SJSA1 (cell line): ENCODE measurements at places on chromosomes 1 and 21. TPM values are rescaled to one million over a fixed set of nuclear protein-coding genes. Genes with fewer than 3 reads are reported as not detected.
A peak's percentile ranks its signal among the peaks of the same experiment; 100 is the strongest.

CACNA1E gene
- total RNA-seq: 0.03 TPM in 1 of 2 replicates, not detected in the other

UBASH3A gene
- not detected in 2 replicates for total RNA-seq

TAS1R3 gene
- total RNA-seq: 0.03 and 0.16 TPM in 2 replicates

ADAM30 gene
- not detected in 2 replicates for total RNA-seq

GBP1 gene
- total RNA-seq: 55.8 and 68.0 TPM in 2 replicates

LSS gene
- total RNA-seq: 27.3 and 33.3 TPM in 2 replicates

AADACL4 gene
- not detected in 2 replicates for total RNA-seq

OR10K1 gene
- total RNA-seq: not detected in 2 replicates

CD1B gene
- not detected in 2 replicates for total RNA-seq

CELA3B gene
- total RNA-seq: not detected in 2 replicates

ATP1A2 gene
- total RNA-seq: 1.2 TPM in 1 of 2 replicates, not detected in the other

FAM177B gene
- total RNA-seq: not detected in 2 replicates

TSPEAR gene
- not detected in 2 replicates for total RNA-seq

DUSP10 gene
- total RNA-seq: 12.4 and 15.8 TPM in 2 replicates

HES3 gene
- not detected in 2 replicates for total RNA-seq

- DNase-seq: no peak
These were observed 229.3 kb upstream of the PKN2 start for GRCh38 chr1:88454781-88455180.

GRCh38 chr1:210482945-210483617 lies 154.4 kb downstream of the HHAT start:
- no peak for DNase-seq

- no peak for DNase-seq
These were observed 15.5 kb upstream of the POFUT2 start for GRCh38 chr21:45303091-45303615.

- DNase-seq: no peak
These were observed 15.1 kb downstream of the NRDC start for GRCh38 chr1:51863384-51863783.

DNA sequence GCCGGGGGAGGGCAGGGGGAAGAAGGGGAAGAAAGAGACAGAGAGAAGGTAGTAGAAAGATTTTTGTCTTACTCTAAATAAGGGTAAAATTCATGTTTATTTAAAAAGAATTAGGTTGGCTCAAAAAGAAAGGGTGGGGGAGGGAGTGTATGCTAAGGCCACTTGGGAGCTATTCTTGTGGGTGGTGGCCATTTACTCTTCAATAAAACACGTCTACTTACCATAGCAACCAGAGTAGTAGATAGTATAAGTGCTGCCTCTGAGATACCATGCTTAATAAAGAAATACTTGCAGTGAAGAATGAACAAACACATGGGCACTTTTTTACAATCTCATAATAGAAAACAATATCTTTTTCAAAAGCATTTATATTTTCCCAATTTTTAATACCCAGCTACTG lies 538.1 kb upstream of the PTBP2 start:
- DNase-seq: no peak

- peak; percentile 46 for DNase-seq
These were observed 36.2 kb upstream of the BTG2 start for GRCh38 chr1:203268901-203269653.

GRCh38 chr1:217907504-217907903 lies 276.4 kb downstream of the SPATA17 start:
- no peak for DNase-seq

GRCh38 chr1:28282426-28283407 lies 23.4 kb downstream of the SESN2 start:
- no peak for DNase-seq

GRCh38 chr1:2394220-2394619 lies 2.6 kb downstream of the RER1 start:
- no peak for DNase-seq

DNA sequence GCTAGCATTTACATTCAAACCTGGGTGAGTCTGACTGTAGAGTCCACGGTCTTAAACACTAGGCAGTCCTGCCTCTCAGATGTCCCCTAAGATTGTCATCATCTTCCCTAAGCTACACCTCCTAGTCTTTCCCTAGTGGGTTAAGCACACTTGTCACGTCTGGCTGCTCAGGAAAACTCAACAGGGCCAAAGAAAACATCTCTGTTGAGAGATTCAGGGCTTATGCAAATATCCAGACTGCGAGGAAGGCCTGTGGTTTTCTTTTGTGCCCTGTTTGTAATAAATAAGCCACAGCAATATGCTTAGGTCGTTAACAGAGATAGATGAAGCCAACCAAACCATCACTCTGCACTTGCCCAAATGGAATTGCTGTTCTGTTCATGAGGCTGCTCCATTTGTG lies 472.6 kb upstream of the DEPDC1 start:
- no peak for DNase-seq

GRCh38 chr1:21241771-21242581 lies 48.3 kb downstream of the ECE1 start:
- no peak for DNase-seq

- DNase-seq: no peak
These were observed 23.8 kb upstream of the IFNAR1 start for GRCh38 chr21:33300701-33301631.

- DNase-seq: peak; percentile 33
These were observed 23.1 kb upstream of the ERI3 start for GRCh38 chr1:44377925-44378784.

DNA sequence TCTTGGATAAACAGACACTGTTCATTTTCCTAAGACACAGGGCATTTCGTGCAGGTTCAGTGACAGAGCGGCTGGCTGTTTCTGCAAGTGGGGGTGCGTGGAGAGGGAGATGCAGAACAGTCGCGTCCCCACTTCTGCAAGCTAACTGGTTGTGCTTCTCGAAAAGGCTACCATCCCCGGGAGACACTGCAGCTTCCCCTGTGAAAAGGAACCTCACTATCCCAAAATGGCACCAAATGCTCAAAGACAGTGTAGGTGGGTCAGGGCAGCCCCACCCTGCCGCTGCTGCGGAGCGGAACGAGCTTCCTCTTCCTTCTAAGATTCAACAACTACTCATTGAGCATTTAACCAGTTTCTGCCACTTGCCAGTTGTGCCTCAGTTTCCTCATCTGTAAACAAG lies 19.2 kb upstream of the BACE2 start:
- no peak for DNase-seq

GRCh38 chr1:1000357-1001056 lies 610 bp upstream of the HES4 start:
- DNase-seq: peak; percentile 93

DNA sequence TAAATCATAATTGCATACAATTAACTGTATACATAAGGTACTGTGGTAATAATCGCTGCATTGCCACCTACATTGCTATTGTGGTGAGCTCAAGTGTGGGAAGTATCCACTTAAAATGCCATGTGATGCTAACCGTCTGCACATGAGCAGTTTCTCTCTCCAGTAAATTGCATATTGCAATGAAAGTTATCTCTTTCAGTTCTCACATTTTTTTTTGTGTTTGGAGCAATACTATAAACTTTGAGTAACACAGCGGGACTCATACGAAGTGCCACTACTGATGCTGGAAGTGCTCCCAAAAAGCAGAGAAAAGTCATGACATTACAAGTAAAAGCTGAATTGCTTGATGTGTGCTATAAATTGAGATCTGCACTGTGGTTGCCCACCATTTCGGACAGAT lies 38.5 kb downstream of the DISC1 start:
- no peak for DNase-seq

- DNase-seq: no peak
These were observed 9.5 kb upstream of the PDIK1L start for GRCh38 chr1:26102119-26102518.

GRCh38 chr1:214360525-214361164 lies 79.7 kb downstream of the SMYD2 start:
- DNase-seq: no peak
